Osteoblast (primary cell): ENCODE measurements at places on chromosomes 13 and 19. TPM values are rescaled to one million over a fixed set of nuclear protein-coding genes. Genes with fewer than 3 reads are reported as not detected.

CYP2A6 gene
- not detected in 2 replicates for total RNA-seq

PSG5 gene
- 1.4 and 11.8 TPM in 2 replicates for total RNA-seq

CKM gene
- under 0.01 and 0.36 TPM in 2 replicates for total RNA-seq

TMPRSS9 gene
- total RNA-seq = 0.29 and 1.1 TPM in 2 replicates

ZNF780A gene
- 15.9 and 17.7 TPM in 2 replicates for total RNA-seq

ZNF99 gene
- under 0.01 TPM in 2 replicates for total RNA-seq

KL gene
- under 0.01 TPM in 1 of 2 replicates, not detected in the other for total RNA-seq

CLIP3 gene
- total RNA-seq = 13.4 and 21.2 TPM in 2 replicates

- DNase-seq = no peak
These were observed 11.2 kb upstream of the PROZ start for GRCh38 chr13:113147206-113147605.

GRCh38 chr13:43574605-43575004 is 212.2 kb downstream of the ENOX1 start:
- no peak for DNase-seq

- no peak for DNase-seq
These were observed 5.3 kb downstream of the SMIM7 start for GRCh38 chr19:16654627-16655026.

- DNase-seq = no peak
These were observed 30.8 kb downstream of the PIN1 start for GRCh38 chr19:9865732-9866501.

DNA sequence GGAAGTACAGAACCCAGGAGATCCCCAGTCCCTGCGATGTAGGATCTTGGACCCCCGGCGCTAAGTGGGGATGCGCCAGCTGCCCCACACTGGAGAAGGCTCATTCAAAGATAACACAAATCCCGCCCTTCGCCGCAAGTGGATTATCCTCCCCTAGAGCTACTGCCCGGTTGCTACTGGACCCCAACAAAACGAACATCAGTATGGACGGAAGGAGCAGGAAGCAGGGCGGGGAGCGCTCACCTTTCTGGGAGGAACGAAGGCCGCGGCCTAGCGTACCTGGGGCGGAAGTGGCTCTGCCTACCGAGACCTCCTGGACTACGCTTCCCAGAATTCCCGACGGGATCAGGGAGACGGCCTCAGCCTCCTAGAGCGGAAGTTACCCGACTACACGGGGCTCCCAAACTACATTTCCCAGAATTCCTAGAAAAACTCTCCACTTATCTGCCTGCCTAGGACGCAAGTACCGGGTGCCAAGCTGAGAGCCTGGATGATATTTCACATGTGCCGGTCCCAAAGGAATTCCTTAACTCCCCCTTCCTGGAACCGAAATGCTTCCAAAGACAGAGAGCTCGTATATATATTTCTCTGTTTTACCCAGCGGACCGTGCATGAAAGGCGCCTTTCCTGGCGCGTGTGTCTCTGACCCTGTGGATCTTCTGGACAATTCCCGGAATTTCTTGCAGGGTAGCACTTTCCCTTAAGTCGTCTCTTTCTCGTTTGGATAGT is at the start of gene ZNF112:
ZNF112 (minus strand) TSS at position 298 of the 729 bp plus-strand sequence. CDS start 16,141 bp downstream, outside the sequence.
- DNase-seq = peak; percentile 32

DNA sequence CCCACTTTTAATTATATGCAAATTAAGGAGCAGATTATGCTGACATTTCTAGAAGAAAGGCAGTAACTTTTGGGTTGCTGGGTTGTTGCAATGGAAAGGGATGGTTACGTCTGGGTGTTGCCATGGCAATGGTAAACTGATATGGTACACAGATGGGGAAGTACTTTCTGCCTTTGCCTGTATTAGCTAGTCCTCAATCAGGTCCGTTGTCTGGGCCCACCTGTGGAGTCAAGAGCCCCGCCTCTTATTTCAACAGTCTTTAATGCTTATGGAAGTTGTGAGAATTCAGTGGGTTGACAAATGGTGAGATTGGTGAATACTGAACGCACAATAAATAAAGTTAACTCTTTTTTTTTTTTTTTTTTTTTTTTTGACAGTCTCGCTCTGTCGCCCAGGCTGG is 30.6 kb upstream of the DPP9 start:
- no peak for DNase-seq

DNA sequence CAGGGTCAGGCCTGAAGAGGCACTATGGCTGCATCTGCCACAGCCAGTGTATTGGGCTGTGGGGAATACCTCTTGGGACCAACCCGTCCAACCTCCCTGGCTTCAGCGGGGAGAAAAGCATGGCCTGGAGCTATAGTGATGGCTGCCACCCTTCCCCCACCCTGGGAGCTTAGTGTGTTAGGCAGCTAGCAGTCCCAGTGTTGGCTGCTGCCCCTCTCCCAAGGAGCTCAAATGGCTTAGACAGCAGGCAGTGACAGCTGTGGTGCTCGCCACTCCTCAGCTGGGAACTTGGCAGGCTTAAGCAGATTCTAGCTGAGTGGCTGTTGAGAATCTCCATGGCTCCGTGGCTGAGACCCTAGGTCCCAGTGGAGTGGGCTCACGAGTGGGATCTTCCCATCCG is 19.7 kb downstream of the ACOD1 start:
- DNase-seq = no peak

- no peak for DNase-seq
These were observed 903 bp downstream of the PIN1 start for GRCh38 chr19:9836021-9836420.

DNA sequence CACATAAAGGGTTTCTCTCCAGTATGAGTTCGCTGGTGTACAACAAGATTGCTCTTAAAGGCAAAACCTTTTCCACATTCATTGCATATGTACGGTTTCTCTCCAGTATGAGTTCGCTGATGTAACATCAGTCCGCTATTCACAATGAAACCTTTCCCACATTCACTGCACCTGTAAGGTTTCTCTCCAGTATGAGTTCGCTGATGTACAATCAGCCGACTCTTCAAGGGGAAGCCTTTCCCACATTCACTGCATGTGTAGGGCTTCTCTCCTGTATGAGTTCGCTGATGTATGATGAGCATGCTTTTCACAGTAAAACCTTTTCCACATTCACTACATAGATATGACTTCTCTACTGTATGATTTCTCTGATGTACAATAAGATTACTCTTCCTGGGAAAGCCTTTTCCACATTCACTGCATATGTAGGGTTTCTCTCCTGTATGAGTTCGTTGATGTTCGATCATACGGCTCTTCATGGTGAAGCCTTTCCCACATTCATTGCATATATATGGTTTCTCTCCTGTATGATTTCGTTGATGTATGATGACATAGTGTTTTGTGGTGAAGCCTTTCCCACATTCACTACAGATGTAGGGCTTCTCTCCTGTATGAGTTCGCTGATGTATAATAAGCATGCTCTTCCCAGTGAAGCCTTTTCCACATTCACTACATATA is 6.0 kb upstream of the ZNF614 start:
- DNase-seq = no peak

DNA sequence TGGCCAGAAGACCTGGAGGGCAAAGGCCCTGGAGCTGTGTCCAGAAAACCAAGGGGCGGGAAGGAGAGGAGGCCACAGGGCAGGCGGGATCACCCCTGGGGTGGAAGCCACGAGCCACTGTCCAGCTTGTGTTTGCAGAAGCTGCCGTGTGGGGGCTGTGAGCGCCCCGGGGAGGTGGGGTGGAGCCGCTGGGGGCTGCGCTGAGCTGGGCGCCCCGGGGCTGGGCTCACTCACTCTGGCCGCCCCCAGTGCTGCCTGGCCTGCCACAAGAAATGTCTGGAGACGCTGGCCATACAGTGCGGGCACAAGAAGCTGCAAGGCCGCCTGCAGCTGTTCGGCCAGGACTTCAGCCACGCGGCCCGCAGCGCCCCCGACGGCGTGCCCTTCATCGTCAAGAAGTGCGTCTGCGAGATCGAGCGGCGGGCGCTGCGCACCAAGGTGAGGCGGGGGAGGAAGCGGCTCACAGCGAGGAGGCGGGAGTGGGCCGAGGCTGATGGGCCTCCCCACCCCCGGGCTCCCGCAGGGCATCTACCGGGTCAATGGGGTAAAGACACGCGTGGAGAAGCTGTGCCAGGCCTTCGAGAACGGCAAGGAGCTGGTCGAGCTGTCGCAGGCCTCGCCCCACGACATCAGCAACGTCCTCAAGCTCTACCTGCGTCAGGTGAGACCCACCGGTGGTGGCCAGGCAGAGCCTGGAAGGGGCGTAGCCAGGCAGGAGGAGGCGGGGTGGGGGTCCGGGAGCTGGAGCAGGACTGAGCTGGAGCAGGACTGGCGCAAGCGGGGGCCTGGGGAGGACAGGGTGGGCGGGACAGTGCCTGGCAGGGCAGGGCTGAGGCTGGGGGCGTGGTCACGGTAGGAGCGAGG is 13.6 kb downstream of the POLR2E start:
- no peak for DNase-seq

GRCh38 chr13:107866941-107867623 is 348.3 kb downstream of the LIG4 start:
- DNase-seq = peak; percentile 94

DNA sequence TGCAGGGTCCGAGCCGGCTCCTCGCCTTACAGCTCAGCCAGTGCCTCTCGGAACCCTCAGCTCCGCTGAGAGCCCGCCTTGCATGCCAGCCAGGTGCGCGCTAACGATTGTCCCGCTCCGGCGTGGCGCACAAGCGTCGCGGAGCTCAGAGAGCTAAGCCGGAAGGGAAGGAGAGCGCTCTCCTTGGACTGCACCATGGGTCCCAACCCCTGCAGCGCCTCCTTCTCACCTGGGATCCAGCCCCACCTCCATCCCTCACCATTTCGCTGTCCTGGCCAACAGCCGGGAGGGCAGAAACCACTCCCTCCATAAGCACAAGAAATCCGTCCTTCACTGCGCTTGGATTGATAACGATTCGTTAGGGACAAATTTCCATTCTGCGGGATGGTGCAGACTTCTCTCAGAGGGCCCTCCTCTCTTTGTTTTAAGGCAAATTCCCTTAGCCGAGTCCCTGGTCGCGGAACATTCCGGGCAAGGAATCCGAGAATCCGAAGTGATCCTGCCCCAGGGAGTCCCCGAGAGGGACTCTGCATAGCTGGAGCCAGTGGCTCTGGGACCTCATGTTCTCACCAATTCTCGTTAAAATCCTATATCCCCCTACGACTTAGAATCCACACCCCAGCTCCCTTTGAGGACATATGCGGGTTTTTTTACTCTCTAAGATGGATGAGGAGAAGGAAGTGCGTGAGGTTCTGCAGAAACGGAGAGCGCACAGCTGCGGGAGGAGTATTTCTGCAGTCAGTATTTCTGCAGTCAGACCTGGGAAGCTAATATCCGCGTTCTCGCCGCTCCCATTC is 2.8 kb downstream of the GSX1 start:
- DNase-seq = peak; percentile 88

GRCh38 chr19:47225746-47226425 is 5.1 kb downstream of the BBC3 start:
- DNase-seq = peak; percentile 99

GRCh38 chr19:39833160-39833463 is 850 bp downstream of the DYRK1B start:
- no peak for DNase-seq

DNA sequence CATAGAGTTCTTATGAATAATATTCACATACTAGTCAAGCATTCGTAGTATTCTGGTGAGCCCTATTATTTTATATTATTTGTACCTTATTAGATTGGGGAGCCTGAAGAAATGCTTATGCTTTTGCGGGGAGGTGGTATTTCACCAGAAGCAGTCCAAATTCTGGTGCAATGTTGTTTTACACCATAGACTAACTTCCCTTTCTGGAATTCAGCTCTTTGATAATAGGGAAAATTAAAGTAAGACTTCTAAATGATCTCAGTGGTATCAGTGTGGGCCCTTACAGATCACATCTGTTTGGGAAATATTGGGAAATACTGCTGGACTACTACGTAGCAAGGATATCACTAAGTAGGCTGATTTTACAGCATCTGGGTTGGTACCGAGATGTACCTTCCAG is 34.2 kb downstream of the KCTD12 start:
- no peak for DNase-seq

DNA sequence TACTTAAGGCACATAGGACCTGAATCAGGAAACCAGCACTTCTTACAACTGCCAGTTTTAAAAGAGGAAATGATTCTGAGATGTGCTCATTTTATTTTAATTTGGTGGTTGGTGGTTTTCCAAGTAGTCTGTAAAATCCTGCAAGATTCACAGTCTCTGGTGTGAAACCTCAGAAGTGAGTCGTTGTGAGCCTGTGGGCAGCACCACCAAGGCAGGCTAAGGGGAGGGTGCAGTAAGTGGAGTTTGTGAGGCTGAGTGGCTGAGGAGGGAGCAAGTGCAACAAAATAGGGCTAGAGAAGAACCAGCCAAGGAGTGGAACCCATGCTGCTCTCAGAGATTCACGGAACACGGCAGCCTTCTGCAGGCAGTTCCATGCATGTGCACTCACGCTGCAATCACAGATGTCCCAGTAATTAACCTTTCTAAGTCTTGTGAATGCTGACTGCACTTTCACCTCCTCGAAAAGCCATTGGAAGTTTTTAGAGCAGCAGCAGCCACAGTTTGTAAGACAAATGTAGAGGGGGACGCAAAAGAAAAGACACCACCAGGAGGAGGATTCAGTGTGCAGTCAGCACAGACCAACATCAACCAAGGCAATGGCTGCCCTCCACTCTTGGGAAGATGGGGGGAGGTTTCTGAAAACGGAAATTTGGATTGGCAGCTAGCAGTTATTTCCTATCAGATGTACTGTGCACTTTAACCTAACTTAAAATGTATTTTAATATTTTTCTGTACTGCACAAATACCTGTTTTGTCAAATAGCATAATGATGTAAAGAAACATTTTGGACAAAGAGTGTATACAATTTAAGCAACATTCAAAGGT is 44.9 kb downstream of the ESD start:
- DNase-seq = no peak
